ENCODE measurements at places on chromosomes 13 and 19.
A peak's percentile ranks its signal among the peaks of the same experiment; 100 is the strongest.

- DNase-seq, result no peak
Observed at GRCh38 chr13:105144020-105144419, 1391.4 kb downstream of the EFNB2 start.

GRCh38 chr19:45587873-45588272 is 3.3 kb upstream of the OPA3 start:
- no peak for DNase-seq

DNA sequence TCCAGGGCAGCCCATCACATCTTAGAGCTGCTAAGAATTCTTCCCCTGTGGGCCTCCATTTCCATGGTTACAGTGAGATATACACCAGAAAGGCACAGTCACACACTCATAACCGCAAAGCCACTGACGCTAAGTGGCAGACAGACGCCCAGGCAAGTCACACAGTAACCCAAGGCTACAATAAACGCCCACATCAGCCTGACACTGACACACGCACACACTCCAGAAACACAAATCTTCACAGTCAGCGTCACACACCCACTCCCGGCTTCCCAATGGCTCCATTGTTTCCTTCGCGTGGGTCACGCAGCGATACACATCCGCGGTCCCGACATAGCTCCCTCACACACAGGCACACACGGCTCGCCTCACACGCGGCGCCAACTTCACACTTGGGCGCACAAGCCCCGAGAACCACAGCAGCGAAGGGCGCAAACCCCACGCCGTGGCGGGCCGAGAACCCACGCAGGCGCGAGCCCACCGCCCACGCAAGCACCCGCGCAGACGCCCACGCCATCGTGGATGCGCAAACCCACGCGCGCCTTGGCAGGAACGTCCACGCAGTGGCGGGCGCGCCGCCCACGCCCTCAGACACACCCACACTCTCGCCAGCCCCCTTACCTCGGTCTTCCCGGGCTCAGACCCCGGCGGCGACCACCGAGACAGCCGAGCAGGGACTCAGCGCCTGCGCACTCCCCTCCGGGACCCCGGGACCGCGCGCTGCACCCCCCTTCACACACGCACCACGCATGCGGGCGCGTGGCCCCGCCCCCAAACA is at the start of gene ZNF667:
TSS of gene ZNF667 (minus strand) at position 695 of the 778 bp plus-strand sequence. CDS start 14,975 bp downstream, outside the sequence.
- no peak for DNase-seq

- no peak for DNase-seq
Observed at GRCh38 chr19:3658004-3658869, 31.6 kb upstream of the CACTIN start.

GRCh38 chr19:53953383-53953782 is 9.4 kb upstream of the CACNG8 start:
- DNase-seq, result no peak

DNA sequence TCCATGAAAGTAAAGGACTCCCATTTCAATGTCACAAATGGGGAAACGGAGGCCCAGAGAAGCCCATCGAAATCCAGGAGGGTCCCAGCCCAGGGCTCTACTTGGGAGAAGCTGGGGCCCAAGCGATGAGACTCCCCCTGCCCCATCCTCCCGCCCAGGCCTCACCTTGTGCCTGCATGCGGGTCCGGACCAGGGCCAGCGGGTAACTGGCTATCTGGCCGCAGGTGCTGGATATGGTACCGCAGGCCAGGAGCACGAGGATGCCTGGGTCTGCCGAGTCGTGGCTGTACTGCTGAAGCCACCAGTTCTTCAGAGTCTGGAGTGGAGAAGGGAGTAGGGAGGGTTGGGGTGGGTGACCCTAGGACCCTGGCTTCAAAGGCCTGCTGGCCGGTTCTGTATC is 10.4 kb upstream of the SLC25A41 start:
- no peak for DNase-seq

DNA sequence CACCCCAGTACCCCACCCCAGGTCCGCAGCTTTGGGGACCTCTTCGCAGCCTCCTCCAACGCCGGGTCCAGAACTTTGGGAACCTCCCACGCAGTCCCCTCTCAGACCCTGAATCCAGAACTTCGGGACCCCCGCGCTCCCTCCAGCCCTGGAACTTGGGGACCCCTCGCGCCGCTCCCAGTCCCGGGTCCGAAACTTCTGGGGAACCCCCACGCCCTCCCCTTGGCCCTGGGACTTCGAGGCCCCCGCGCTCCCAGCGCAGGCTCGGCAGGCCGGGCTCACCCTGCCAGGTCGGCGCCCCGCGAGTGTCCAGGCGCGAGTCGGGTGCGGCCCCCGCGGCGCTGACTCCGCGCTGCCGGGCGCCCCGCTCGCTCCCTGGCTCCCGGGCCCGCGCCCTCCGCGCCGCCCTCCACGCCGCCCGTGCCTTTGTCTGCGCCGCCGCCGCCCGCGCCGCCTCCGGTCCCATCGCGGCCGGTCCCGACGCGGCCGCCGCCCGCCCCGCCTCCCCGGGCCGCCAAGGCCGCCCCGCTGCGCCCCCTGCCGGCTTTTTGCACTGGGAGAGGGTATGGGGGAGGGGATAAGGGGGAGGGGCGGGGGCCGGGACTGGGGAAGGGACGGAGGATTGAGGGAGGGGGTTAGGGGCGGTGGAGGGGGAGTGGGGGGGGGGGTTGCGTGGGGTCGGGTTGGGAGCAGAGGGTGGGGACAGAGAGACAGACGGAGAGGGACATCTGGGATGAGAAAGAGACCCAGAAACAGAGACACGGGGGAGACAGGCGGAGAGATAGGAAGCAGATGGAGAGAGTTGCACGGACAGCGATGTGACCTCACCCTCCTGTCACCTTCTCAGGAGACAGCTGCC is at the start of gene HOMER3:
TSS of gene HOMER3 (minus strand) at position 449 of the 859 bp plus-strand sequence. CDS start 2,235 bp downstream, outside the sequence.
- peak; percentile 11 for DNase-seq

DNA sequence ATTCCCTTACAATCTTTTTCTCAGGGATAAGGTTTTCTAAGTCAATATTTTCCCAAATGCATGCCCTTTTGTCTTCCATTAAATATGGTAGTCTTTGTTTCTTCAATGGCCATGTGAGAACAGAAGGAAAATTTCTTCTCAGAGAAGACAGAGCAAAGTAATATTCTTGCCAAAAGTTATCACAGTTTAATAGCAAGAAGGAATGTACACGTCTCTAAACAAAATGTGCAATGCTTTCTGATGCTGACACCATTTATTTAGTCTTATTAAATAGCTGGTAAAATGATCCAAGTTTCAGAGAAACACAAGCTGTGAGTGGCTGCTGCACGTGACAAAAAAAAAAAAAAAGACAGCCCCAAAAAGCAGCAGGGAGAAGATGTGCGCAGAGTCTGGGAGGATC is 542.5 kb downstream of the GPC6 start:
- DNase-seq, result no peak

GRCh38 chr13:26021956-26022355 is 29.9 kb downstream of the SHISA2 start:
- no peak for DNase-seq

DNA sequence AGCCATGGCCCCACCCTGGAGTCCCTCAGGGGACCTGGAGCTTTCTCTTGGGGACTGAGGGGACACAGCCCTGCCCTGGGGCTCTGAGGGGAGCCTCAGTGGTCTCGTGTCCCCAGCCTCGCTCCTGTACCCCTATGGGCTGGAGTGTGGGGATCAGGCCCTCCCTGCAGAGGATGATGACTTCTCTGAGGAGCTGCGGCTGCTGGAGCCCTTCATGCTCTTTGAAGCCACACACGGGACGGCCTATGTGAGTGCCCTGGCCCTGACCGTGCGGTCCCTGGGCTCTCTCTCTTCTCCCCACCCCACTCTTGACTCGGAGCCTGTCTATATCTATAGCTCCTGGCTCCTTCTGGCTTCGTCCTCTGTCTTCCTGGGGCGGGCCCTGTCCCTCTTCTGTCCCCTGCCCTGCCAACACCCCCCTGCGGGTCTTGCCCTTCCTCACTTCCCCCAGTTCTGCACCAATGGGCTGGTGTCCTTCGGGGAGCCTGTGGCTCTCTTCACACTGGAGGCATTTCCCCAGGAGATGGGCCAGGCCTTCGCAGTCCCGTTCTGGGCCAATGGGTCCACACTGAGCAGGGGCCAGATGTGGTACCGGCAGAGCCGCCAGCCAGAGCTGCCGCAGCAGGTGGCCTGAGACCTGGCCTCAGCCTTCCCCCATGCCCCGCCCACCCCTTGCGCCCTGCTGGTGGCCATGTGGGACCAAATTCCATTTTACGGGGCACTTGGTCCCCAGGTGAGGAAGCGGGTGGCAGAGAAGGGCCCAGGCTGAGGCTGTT is 33.1 kb downstream of the HPN start:
- DNase-seq, result no peak

DNA sequence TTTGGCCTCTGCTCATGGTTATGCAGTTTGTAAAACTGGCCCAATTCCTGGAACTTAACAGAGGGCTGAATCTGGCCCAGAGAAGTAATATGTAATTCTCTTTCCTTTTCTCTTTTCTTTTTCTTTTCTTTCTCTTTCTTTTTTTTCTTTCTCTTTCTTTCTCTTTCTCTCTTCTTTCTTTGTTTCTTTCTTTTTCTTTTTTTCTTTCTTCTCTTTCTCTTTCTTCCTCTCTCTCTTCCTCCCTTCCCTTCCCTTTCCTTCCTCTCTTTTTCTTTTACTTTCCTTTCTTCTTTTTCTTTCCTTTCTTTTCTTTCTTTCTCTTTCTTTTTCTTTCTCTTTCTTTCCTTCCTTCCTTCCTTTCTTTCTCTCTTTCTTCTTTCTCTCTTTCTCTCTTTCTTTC is 88.8 kb upstream of the SLITRK5 start:
- DNase-seq, result no peak

- DNase-seq, result no peak
Observed at GRCh38 chr13:45269204-45269603, 68.4 kb upstream of the KCTD4 start.

- DNase-seq, result peak; percentile 50
Observed at GRCh38 chr13:59750860-59751259, 412.9 kb downstream of the DIAPH3 start.

DNA sequence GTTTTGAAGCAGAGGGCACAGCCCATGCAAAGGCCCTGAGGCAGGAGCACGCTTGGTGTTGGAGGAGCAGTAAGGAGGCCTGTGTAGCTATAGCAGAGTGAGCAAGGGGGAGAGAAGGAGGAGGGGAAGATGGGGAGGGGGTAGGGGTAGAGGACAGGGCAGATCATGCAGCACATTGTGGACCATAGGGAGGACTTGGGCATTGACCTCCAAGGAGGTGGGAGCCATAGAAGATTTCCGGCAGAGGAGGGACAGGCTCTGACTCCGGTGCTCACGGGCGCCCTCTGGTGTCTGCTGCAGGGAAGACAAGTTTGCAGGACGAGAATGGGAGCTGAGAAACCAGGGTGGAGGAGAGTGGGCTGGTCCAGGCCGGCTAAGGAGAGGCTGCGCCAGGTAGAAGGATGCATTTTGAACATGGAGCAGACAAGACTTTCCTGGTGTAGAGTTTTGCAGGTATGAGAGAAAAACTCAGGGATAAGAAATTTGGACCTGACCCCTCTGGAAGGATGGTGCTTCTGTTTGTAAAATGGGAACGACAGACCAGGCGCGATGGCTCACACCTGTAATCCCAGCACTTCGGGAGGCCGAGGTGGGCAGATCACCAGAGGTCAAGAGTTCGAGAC is 13.7 kb upstream of the CREB3L3 start:
- DNase-seq, result no peak

DNA sequence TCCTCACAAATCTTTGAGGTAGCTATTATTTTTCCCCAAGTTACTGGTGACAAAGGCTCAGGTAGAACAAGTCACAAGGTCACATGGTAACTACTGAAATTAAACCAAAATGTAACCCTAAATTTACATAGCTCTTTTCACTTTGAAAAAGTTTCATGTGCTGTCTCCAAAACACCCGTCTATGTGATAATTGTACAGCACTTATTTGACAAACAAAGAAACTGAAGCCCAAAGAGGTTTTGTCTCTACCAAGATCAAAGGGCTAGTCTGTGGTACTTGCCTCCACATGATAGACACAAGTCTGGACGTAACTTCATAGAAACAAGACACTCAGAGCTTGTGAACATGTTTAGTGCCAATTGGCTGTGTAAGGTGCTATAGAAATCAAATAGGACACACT is 108.3 kb downstream of the SACS start:
- no peak for DNase-seq

DNA sequence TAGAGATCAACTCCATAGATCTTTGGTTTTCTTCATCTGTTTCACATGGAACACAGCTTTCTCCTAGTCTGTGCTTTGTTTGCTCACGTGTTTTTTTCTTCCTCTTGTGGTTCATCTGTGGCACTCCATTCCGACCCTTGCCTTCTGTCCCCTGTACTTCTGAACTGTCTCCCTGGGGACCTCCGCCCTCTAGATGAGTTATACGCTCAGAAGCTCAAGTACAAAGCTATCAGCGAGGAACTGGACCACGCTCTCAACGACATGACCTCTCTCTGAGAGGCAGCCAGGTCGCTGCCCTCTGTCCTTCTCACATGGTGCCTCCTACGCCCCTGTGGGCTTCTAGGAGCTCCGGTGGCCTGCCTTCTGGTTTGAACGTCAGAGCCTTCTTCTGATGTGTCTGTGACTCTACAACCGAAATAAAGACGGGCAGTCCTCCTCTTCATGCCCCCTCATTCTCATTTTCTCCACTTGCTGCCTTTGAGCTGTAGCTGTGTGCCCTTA is 16.6 kb upstream of the RAB8A start:
- DNase-seq, result no peak

GRCh38 chr19:42018503-42019193 is 24.6 kb upstream of the ATP1A3 start:
- DNase-seq, result no peak

DNA sequence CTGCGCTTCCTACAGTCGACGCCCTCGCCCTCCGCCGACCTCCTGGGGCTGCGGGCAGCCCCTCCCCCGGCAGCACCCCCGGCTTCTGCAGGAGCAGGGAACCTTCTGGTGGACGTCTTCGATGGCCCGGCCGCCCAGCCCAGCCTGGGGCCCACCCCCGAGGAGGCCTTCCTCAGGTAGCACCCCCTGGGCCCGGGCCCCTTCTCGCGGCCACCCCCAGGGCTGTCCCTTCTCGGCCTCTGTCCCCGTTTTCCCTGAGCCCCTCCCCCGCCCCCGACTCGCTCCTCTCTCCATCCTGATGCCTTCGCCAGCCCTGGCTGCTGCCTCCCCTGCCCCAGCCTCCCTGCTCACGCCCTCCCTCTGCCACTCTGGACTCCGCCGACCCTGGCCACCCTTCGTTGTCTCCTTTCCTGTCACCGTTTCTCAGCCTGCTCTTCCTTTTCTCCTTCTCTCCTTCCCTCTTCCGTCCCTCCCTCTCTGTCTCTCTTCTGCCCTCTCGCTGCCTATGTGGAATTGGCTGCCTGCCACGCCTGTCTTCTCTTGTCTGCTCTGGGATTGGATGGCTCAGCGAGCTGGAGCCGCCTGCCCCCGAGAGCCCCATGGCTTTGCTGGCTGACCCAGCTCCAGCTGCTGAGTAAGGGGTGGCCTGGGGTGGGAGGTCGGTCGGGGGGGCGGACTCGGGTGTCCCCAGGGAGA is 11.0 kb downstream of the FUZ start:
- no peak for DNase-seq

GRCh38 chr13:98941536-98941935 is 36.3 kb downstream of the DOCK9 start:
- DNase-seq, result no peak

- no peak for DNase-seq
Observed at GRCh38 chr19:56942756-56943155, 102.2 kb upstream of the PEG3 start.

All from NCI-H524 treated with DMSO at 0.1 percent for 48 hours (cell line).